Stimulated activated CD4-positive, alpha-beta T cell treated with anti-CD3 and anti-CD28 coated beads, Interleukin-1b, Interleukin-23, amount 100 ng/mL, for 1 hour (primary cell): ENCODE measurements at places on chromosomes 7 and 10.

DNA sequence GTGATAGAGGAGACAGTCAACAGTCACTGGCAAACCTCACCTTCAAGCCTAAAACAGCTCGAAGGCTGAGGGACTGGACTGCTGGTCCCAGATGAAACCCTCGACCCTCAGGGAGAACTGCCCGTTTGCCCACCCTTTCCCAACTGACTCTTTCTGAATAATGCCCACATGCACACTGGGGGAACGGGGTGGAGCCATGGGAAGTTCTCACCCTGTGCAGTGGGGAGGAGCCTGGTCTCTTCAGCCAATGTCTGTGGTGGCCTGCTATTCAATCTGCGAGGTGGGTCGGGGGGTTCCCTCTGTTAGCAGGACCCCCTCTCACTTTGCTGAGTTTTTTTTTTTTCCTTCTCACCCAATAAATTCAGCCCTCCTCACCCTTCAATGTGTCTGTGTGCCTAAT lies 14.5 kb downstream of the TOMM7 start:
- no peak for DNase-seq

DNA sequence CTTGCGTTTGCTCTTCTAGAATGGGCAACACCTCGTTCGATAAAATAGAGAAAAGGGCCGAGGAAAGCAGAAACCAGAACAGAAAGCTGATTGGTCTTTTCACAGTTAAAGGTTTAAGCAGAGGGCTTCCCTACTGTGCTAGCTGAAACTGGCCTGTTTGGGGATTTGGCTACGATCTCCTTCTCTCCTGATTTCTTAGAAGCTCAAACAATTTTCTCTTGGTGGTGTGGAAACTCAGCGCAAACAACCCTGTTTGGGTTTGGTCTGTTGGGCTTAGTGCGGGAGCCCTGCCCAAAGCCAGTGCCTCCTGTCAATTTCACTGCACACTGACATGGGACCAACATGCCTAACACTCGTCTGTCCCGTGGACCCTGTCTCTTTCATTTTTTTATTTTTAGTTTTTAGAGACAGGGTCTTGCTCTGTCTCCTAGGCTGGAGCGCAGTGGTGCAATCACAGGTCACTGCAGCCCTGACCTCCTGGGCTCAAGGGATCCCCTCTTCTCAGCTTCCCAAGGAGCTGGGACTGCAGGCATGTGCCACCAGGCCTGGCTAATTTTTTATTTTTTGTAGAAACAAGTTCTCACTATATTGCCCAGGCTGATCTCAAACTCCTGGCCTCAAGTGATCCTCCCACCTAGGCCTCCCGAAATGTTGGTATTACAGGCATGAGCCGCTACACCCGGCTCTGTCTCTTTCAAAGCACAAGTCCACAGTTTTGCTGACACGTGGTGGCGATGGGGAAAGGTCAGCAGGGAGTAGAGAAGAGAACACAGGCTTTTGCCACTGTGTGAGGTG lies 16.5 kb upstream of the BNIP3 start:
- DNase-seq = no peak

GRCh38 chr7:140625908-140626868 lies 14.4 kb downstream of the DENND2A start:
- no peak for DNase-seq

- DNase-seq = no peak
Measured at GRCh38 chr7:115328018-115328417, 406.1 kb downstream of the MDFIC start.

- DNase-seq = no peak
Measured at GRCh38 chr10:26516540-26517101, 78.5 kb downstream of the APBB1IP start.

- DNase-seq = no peak
Measured at GRCh38 chr10:56496186-56496486, 135.1 kb upstream of the ZWINT start.

DNA sequence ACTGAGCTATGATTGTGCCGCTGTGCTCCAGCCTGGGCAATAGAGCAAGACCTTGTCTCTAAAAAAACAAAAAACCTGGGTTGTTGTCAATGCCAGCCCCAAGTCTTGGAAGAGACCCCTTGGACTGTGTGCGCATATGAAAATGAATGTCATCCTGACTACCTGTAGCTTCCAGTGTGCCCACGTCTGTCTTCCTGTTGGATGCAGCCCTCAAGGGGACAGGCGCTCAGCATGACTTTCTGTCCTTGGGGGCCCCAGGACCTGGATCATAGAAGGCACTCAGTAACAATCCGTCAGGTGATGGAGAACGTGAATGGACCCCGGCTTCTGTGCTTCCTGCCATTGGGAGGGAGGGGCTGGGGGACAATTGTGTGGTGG lies 9.0 kb downstream of the PRF1 start:
- no peak for DNase-seq

DNA sequence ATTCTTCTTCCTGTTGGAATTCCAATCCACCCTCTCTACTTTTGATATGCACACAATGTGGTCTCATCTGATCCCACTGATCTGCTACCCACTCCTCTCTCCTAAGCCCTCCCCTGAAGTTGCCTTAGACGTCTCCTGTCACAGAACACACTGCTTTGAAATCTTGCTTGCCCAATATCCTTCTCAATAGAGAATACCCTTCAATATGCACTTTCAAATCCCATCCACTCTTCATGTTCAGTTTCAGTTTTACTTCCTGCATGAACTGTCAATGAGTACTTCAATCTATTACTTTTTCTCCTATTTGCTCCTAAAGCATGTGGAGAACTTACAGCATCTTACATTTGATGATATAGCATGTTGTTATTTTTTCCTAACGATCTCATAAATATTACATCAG lies 93.5 kb downstream of the UPF2 start:
- no peak for DNase-seq

GRCh38 chr7:40199076-40199802 lies 64.4 kb downstream of the SUGCT start:
- no peak for DNase-seq

- DNase-seq = no peak
Measured at GRCh38 chr7:118111347-118111746, 72.6 kb upstream of the LSM8 start.

DNA sequence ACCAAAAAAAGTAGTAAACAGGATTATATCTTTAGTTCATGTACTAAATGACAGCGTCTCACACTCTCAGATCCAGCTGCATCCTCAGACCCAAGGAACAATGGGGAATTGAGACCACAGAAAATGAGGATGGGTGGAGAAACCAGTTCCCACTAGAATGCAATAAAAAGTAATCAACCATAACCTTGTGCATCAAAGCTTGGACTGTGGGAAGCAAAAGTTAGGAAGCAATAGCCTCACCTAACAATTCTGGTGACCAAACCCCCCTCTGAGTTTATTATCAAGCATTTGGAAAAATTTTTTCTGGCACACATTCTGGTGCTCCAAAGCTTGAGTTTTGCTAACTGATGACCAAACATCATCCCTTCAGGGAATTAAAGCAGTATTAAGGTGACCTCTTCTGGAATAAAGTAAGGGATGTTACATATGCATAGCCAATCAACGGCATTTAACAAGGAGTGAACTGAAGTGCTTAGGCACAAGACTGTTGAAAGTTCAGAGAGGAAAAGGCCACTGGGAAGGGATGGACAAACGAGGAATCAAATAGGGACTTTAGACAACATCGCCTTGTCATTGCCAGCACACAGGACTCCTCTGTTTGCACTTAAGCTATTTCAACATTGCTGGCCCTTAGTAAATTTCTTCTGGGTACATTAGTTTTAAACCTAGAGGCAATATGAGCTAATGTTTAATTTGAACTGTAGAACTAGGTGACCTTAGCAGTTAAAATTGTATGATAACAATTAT lies 1.2 kb upstream of the MAT1A start:
- DNase-seq = no peak

DNA sequence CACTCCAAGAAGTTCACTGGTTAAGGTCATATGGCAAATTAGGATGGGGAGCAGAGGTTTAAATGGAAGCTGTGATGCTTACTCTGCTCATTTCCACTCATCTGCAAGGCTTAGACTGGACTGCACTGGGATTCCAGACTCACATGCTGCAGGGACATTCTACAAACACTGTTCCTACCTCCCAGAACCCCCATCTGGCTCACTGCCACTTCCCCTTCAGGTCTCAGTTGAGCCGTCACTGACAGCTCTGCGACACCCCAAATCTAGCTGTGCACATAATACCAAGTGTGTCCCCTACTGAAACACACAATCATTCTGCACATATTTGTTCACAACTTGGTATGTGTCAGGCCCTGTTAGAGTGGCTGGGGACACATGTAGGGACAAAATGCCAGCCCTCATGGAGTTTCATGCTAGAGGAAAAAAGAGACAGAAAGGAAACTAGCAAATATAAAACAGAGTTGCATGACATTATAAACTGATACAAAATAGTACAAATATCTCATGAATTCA lies 5.4 kb downstream of the PRKCQ start:
- no peak for DNase-seq

- DNase-seq = no peak
Measured at GRCh38 chr10:119360181-119360921, 153.0 kb downstream of the GRK5 start.

DNA sequence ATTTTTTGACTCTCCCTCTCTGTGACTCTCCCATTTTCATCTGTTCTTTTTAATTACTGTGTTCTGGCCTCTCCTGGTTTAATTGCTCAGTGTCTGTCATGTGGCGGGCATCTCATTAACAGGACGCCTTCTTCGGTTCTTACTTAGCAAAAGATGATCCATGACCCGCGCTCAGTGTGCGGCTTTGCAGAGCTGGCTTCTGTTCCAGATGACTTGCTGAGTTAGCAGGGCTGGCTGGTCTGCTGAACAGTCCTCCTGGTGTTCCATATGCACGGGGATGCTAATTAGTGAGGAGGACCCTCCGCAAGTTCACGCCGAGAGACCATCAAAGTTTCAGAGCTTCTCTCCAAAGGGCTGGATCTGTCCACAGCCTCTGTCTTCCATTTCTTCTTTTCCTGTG lies 258.6 kb upstream of the MKI67 start:
- DNase-seq = no peak
